ENCODE measurements at places on chromosomes 1 and 21.

- no peak for DNase-seq
Observed at GRCh38 chr1:93722081-93723031, 40.7 kb upstream of the BCAR3 start.

GRCh38 chr1:179820226-179820970, 57.2 kb downstream of the TOR1AIP2 start:
- no peak for DNase-seq

DNA sequence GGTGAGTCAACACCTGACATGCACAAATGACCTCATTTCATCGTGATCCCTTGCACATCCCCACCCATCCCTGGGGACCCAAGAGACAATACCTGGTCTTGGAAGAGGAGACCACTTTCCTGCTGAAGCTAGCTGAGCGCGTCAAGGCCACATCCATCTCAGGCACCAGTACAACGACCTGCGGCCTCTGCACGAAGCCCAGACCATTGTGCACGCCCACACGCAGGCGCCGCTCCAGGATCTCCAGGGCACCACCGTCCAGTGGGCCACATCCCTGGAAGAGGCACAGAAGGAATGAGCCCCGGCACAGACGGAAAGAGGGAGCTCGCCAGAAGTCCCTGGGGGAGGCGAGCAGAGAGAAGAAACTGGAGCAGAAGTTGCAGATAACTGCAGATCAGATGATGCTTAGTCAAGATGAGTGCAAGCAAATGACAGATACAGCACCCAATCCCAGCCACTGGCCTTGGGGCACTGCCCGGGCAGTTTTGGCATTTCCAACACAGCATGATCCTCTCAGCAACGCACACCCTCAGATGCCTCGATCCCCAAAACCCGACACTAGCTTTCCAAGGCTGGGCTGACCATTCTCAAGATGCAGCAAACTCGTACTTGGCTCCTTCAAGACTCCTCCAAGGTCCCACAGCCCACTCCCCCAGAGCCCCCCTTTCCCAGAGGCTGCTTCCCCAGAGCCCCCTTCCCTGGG, 44.1 kb downstream of the NPHP4 start:
- DNase-seq: no peak

DNA sequence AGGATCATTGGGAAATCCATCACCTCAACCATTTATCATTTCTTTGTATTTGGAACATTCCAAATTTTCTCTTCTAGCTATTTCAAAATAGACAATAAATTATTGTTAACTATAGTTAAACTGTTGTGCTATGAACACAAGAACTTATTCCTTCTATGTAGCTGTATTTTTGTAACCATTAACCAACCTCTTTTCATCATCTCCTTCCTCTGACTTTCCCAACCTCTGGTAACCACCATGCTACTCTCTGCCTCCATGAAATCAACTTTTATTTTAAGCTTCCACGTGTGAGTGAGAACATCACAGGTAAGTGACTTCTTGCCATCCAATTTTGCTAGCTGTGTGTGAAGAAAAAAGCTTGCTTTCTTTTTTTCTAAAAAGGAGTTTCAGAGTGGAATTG, 418 bp downstream of the IFI44L start:
- DNase-seq: no peak

- no peak for DNase-seq
Observed at GRCh38 chr1:58505286-58505685, 41.2 kb downstream of the OMA1 start.
